Naive thymus-derived CD8-positive, alpha-beta T cell (primary cell): ENCODE measurements at places on chromosomes 6 and 20. TPM values are rescaled to one million over a fixed set of nuclear protein-coding genes. Genes with fewer than 3 reads are reported as not detected.

DNA sequence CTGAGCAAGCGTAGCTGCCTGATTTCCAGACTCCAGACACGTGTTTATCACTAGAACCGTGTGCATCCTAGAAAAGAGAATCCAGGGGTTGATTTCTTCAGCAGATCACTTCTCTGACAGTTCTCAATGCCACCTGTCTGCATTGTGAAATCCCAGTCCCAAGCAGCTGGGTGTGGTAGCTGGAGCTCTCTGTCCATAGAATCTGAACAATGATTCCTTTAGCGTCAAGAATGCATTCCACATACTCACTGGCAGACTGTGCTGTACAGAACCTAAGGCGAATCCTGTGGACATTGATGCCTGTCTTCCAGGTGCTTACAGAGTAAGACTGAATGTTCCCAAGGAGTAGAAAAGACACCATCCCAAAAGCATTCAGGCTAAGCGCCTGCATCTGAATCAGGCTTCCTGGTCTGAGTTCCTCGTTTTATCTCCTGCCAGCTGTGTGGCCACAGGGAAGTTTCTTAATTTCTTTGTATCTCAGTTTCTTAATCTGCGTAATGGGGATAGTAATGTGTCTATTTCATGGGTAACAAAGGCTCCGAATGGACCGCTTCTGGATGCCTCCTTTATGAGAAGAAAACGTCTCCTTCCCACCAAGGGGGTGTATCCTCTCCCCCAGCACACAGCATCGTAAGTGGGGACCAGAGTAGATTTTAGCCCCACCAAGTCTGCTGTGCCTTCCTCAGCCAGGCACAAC, 10.4 kb upstream of the TRAF3IP2 start:
- no peak for DNase-seq

DNA sequence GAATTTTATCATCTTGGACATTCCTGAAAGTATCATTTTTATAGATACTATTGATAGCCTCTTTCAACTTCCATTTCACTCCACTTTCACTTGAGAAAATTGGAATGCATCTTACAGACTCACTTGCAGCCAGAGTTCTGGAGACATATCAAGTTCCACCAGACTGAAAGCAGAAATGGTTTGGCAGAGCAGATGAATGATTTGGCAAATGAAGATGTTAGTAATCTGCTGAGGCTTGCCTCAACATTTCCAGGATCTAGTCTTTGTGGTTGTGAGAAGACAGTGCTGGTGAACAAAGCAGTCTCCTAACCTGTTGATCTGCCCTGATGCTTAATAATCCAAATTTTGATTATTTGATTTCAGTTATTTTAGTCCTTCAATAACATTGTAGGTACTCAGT, 202.6 kb downstream of the TRDN start:
- no peak for DNase-seq

DNA sequence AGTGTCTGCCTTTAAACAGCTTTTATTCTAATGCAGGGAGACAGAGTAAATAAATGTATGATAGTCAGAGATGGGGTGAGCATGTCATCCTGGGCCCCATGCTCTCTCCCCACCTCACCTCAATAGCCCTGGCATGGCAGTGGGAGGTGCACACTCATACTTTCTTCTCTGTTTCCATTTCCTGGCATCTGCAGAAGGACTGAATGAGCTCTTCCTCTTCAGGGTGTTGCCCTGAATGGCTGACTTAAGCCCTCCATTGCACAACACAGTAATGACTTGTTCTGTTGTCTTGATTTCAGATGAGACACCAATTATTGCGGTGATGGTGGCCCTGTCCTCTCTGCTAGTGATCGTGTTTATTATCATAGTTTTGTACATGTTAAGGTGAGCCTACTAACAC, 57.0 kb upstream of the GNRH2 start:
- no peak for DNase-seq

The PRR18 gene
- not detected for total RNA-seq

DNA sequence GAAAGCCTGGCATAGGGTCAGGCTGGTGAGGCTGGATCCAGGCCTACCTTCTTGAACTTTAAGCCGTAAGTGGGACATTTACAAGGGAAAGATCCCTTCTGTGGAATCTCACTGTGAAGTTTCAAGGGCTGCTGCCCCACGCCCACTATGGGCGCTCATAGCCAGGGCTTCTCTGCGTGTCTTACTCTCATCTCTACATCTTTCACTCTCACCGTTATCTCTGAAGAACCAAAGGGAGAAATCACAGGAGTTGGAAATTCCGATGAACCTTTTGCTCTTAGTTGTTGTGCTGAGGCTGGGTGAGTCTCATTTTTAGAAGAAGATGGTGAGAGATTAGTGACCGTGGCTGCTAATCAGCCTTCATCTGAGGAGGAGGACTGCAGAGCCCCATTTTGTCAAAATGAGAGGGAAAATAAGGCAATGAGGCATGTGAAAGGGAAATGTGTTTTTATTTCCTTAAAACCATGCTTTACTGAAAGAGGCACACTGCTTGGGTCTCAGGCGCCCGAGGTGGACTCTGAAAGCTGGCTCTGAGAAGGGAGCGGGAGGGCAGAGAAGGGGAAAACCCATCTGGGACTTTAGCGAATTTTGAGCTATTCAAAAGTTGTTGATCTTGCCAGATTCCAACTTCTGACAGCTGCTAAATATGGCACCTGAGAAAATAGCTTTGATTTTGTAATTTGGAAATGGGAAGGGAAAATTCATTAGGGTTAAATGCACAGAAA, 301.5 kb downstream of the CLIC5 start:
- no peak for DNase-seq

The HRH3 gene
- not detected for total RNA-seq

The TNFAIP3 gene
- total RNA-seq, result 114 TPM

- DNase-seq, result no peak
Observed at GRCh38 chr6:30857549-30857948, 26.8 kb upstream of the DDR1 start.

DNA sequence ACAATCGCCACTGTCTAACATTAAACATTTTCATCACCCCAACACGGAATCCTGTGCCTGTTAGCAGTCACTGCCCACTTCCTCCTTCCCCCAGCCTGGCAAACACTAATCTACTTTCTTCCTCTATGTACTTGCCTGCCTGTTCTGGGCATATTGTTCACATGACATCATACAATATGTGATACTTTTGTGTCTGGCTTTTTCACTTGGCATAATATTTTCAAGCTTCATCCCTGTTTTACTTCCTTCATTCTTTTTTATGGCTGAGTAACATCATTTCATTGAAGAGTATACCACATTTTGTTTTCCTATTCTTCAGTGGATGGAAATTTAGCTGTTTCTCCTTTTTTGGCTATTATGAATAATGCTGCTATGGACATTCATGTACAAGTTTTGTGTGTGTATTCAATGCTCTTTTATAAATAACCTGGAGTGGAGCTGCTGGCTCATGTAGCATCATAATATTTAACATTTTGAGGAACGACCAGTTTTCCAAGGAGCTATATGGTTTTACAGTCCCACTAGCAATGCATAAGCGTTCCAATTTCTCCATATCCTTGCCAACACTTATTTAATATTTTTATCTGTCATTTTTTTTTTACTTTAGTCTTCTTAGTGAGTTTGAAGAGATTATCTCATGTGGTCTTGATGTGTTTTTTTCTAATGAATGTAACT, 360.1 kb downstream of the HDGFL1 start:
- DNase-seq, result no peak

DNA sequence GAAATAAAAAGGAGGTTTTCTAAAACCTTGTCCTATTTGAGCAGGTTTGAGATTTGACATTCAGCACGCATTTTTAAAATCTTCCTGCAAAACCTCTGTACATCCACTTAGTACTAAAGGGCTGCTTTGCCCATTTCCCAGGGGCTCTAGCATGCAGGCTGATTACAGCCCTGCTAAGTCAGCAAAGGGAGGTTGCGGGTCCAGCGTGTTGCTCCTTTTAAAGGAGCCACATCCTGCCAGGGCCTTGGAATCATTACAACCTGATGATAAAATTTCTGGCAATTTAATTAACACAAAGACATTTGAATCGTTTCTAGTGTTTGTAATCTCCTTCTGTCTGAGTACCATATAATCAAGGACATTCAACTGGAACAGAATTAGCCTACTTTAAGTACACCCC, 455.1 kb upstream of the CITED2 start:
- DNase-seq, result no peak

DNA sequence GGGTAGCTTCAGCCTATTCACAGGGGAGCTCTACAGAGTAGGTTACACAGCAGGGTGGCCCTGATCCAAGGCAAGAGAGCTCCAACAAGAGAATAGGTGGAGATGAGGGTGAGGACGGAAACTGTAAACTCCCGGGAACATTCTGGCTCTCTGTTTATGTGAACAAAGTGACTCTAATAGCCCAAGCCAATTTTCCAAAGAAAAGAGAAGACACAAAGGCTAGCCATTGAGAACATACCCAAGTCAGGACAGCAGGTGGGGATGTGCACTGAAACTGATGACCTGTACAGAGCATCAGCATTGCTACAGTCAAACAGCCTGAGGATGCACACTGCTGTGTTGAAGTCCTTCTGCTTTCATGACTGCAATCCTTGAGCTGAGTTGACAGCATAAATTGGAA, 136.0 kb upstream of the TOP1 start:
- DNase-seq, result no peak

The REM1 gene
- total RNA-seq, result not detected

- no peak for DNase-seq
Observed at GRCh38 chr6:27439371-27439770, 33.5 kb downstream of the ZNF184 start.

GRCh38 chr6:12331474-12331873, 41.3 kb downstream of the EDN1 start:
- DNase-seq, result no peak

DNA sequence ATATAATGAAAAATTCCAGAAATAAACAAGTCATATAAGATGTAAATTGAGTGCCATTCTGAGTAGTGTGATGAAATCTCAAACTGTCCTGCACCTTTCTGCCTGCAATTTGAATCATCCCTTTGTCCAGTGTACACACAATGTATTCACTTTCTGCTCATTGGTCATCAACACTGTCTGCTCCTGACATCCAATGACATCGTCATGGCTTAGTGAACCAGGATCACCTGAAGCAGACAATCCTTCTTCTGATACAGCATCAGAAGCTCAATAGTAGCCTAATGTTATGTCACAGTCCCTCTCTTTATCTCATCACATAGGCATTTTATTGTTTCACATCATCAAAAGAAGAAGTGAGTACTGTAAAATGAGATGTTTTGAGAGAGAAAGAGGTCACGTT, 366.3 kb downstream of the RFPL4B start:
- DNase-seq, result no peak

The MCCD1 gene
- total RNA-seq, result not detected

- DNase-seq, result no peak
Observed at GRCh38 chr6:27290065-27290849, 21.8 kb downstream of the POM121L2 start.

GRCh38 chr20:46948081-46948480, 53.4 kb downstream of the EYA2 start:
- DNase-seq, result no peak
